Activated CD8-positive, alpha-beta memory T cell treated with anti-CD3 and anti-CD28 coated beads for 24 hours (primary cell): ENCODE measurements at places on chromosomes 3 and 15.
A peak's percentile ranks its signal among the peaks of the same experiment; 100 is the strongest.

DNA sequence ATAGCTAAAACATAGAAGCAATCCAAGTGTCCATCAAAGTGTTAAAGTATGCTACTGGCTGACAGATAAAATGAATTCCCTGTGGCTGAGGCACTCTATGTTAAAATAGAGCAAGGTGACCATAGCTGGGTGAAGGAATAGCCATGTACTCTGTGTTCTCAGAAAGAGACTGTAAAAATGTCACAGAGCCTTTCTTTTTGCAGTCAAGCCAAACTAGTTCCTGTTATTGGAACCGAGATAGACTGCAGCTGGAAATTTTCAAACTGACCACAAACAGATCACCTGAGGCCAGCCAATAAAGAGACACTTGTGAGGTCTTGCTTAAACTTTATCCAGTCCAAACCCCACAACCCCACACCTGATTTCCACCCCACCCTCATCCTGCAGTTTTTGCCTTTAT, 422.8 kb upstream of the NAALADL2 start:
- DNase-seq: no peak

DNA sequence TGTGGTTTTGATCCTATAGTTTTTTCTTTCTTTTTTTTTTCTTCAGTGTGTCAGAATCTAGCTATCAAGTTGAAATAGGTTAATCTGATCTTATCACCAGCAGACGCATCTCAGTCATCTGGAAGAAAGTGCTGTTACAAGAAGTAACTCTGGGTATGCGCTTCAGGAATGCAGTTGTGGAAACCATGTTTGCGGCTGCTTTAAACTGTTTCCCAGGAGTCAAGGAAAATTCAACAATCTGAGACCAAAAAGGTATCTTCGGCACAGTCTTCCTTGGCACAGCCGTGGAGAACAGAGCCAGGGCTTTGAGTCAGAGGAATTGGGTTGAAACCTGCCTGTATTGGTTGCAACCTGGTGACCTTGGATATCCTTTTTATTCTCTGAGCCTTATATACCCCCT, 59.9 kb downstream of the CD47 start:
- DNase-seq: peak; percentile 3

DNA sequence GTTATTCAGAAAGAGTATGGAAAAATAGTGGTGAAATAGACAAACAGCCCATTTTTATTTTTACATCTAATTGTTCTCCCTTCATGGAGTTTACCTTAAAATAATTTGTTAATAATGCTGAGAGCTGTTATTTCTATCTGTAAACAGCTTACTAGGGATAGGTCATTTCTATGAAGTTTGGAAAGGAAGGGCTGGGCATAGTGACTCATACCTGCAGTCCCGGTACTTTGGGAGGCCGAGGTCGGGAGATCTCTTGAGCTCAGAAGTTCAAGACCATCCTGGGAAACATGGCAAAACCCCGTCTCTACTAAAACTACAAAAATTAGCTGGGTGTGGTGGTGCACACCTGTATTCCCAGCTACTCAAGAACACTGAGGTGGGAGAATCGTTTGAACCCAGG, 624.3 kb upstream of the LMCD1 start:
- no peak for DNase-seq

- DNase-seq: no peak
Observed at GRCh38 chr3:146157325-146158060, 3.5 kb downstream of the PLOD2 start.

DNA sequence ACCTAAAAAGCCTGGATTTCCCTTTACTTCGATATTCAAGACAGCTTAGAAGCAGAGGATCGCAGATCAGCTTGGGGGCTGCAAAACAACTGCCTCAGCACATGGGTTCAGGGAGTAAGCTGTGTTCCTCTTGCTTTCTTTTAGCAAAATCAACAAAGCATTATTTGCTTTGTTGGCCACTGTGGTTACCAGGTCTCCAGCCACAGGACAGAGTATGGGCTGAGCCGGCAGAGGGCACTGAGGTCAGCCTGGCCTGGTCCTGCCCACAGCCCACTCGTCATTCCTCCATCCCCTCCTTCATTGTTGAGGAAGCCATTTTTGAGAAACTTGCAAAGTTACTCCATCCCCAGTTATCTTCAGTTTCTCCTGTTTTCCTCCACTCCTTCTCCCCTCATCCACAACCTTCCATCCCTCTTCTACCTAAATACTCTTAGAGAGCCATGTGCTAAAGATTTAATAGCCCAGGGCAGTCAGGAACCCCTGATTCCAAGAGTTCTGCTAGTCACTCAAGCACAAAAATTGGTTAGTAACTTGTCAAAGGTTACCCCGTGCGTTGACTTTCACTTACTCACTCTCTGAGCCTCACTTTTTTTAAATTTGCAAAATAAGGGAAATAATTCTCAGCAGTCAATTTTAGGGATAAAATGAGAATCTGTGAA, 60.0 kb upstream of the HES1 start:
- DNase-seq: peak; percentile 9

DNA sequence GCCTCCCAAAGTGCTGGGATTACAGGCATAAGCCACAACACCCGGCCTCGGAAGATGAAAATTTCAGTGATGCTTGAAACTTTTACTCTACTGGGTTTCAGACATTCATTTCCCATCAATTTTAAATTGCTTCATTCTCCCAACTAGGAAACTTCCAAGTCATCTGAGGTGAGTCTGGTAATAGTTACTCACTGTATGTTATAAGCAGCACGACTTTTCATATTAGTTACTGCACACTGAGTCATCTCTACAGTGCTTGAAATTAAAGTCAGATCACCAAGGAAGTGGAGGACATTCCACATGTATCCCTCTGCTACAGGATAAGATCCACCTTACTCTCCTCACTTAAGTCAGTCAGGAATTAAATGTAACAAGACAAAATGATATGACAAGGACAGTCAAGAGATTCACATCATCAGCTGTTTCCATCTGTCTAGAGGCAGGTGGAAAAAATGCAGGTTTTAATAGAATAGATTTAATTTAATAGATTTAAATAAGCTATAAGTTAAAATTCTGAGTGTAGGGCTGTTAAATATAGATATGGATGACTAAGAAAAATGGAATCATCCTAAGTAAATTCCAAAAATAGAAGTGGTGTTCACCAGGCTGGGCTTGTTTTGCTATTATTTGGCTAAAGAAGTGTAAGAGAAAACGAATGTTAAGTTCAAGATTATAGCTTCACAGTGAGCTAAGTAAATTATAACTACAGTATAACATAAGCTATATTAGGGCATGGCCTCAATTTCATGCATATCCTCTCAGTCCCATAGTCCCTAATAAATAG, 104.4 kb downstream of the TMCO5A start:
- no peak for DNase-seq

- no peak for DNase-seq
Observed at GRCh38 chr15:54675241-54675640, 521.5 kb downstream of the RSL24D1 start.

- DNase-seq: no peak
Observed at GRCh38 chr15:65772930-65773329, 19.2 kb downstream of the DENND4A start.

DNA sequence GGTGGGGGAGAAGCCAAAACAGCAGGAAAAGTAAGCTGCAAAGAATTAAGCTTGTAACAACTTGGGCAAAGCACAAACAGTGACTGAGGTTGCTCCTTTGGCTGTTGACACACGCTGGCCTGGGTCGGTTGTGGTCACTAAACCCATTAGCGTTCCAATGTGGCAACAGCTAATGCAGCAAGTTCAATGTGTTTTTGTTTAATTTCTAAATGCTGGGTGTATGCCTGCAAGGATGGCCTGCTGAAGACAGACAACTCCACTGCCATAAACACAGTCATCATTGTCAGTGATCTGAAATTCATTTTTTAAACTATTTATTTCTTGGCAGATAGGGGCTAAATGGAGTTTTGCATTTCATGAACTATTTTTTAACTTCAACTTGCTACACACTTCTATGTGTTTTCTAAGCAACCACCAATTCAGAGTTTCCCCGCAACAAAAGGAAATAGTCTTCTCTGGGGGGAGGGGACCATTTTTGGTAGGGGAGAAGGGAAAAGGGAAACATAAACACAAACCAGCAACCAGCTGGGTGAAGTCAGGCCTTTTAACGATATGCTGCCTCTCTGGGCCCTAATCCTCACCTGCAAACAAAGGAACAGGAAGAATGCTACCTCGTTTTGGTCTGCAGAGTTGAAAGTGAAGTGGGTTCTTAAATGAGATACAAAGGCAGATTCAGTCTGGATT, 34.8 kb upstream of the WNT5A start:
- no peak for DNase-seq
